Small intestine (tissue), 16 donors: ENCODE measurements at places on chromosomes 12 and 14.

GRCh38 chr12:123061441-123062205 lies 81.1 kb downstream of the ARL6IP4 start:
- DNase-seq: no peak

DNA sequence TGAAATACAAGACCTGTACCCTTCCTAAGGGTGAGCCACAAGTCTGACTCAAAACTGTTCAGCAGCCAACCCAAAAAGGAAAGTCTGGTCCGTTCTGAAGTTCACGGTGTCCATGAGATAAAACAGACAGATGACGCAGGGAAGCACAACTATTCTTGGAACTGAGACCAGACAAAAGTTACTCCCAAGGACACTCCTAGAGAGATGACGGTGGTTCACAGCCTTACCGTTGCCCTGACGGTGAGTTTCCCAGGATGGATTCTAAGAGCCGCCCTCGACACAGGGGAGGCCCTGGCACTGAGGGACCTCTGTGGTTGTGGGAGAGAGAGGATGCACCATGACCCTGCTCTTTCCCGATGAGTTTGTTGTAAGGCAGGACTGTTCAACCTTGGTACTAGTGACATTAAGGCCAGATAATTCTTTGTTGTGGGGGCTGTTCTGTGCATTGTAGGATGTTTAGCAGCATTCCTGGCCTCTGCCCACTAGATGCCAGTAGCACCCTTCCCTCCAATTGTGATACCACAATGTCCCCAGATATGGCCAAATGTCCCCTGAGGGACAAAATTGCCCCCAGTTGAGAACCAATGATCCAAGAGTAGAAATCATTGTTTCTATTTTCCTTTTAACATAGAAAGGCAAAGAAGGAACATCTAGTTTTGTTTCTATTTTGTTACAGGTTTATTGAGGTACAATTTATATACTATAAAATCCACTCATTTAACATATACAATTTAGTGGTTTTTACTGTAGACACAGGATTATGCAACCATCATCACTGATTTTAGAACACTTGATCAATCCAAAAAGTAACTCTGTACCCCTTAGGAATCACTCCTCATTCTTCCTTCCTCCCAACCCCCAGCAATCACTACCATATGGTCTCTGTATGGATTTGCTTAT lies 23.0 kb downstream of the OR10P1 start:
- peak; percentile 44 for DNase-seq

GRCh38 chr14:25111061-25111601 lies 61.2 kb upstream of the STXBP6 start:
- DNase-seq: no peak

DNA sequence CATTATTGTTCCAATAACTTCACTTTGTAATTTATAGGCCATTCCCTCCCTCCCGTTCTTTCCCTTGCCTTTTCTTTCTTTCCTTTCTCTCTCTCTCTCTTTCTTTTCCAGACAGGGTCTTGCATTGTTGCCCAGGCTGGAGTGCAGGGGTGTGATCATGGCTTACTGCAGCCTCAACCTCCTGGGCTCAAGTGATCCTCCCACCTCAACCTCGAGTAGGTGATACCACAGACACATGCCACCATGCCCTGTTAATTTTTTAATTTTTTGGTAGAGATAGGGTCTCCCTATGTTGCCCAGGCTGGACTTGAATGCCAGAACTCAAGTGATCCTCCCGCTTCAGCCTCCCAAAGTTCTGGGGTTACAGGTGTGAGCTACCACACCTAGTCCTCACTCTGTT lies 6.8 kb upstream of the POU6F1 start:
- no peak for DNase-seq

DNA sequence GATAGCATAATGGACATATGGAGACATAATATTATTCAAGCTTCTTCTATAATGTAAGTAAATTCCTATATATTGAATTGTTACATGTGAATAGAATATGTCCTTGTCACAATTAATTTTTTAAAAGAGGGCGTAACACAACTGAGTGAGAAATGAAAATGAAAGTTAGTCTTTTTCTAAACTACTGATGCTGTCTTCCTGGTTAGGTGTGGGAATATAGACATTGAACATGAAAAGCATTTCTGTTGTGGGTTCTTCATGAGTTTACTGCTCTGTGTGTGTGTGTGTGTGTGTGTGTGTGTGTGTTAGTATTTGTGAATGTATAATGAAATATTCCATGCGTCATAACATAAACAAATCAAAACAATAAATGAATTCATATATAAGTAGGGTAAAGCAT lies 40.5 kb upstream of the RTL1 start:
- DNase-seq: no peak

- no peak for DNase-seq
Measured at GRCh38 chr12:104177663-104178501, 37.7 kb upstream of the TXNRD1 start.

- peak; percentile 64 for DNase-seq
Measured at GRCh38 chr14:75310295-75311111, 31.9 kb downstream of the FOS start.
